Glutamatergic neuron (in vitro differentiated cells): ENCODE measurements at places on chromosomes 16 and 17. TPM values are rescaled to one million over a fixed set of nuclear protein-coding genes. Genes with fewer than 3 reads are reported as not detected.

DNA sequence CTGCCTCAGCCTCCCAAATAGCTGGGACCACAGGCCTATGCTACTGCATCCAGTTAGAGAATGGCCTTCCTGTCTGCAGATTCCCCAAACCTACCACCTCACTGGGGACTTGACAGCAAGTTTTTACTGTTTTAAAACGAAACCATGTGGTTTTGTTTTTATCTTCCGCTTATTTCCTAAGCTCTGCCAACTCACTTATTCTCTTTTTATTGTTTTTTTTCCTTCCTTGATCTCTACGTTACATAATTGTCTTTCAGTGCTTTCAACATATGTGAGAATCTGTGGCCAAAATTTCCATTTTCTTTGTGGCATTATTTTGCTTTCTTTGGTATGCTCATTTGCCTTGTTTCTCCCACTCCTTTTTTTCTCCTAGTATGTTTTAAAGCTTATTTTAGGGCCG, 14.6 kb upstream of the SLC38A7 start:
- H3K27ac ChIP-seq, result no peak overlapping the region
- H3K4me1 ChIP-seq, result no peaks in the 10 kb centered on the region
- H3K4me3 ChIP-seq, result no peak overlapping the region
- peaks cover 3% of the 10 kb centered on the region for H3K27me3 ChIP-seq
- no peak for DNase-seq
- H3K36me3 ChIP-seq, result peaks cover 7% of the 10 kb centered on the region

GRCh38 chr16:4246777-4247459, 5.0 kb upstream of the SRL start:
- H3K27ac ChIP-seq, result no peak overlapping the region
- no peak for DNase-seq
- peaks cover 11% of the 10 kb centered on the region for H3K4me1 ChIP-seq
- no peaks in the 10 kb centered on the region for H3K27me3 ChIP-seq

The CLEC3A gene
- not detected for total RNA-seq

DNA sequence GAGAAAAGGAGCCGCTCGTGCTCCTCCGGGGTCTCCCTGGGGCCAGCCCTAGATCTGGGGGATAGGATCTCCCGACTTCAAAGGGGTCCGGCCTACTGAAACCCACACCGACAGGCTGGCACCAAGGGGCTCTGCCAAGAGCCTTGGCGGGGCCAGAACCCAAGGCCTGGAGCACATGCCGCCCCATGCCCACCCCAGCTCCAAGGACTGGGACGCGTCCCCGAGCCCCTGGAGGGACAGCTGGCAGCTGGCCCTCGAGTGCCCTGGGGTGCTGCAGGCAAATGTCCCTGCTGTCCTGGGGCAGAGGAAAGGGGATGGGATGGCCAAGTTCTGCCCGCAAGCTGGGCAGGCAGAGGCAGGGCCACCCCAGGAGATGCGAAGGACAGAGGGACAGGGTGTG, 31.8 kb upstream of the ZFPM1 start:
- DNase-seq, result no peak
- H3K27me3 ChIP-seq, result peaks cover 7% of the 10 kb centered on the region
- H3K36me3 ChIP-seq, result no peaks in the 10 kb centered on the region

DNA sequence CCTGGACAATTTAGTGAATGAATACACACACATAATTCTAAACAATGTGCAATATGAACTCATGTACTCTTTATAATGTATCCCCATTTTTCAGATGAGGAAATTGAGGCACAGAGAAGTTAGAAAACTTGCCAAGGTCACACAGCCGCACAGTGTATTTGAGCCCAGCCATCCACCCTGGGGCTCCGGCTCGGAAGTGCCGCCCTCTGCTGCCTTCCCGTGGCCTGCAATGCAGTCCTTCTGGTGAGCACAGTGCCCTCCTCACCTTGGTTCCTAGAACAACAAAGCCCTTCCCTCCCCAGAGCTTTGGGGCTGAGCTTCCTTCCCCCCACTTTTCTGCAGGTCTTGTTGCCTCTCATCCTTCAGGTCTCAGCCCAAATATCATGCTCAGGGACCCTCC, 63.7 kb downstream of the C16orf78 start:
- H3K36me3 ChIP-seq, result no peaks in the 10 kb centered on the region
- peaks cover 24% of the 10 kb centered on the region for H3K4me1 ChIP-seq
- no peak overlapping the region for H3K4me3 ChIP-seq
- no peak overlapping the region for H3K27ac ChIP-seq

The CD300E gene
- total RNA-seq, result not detected

DNA sequence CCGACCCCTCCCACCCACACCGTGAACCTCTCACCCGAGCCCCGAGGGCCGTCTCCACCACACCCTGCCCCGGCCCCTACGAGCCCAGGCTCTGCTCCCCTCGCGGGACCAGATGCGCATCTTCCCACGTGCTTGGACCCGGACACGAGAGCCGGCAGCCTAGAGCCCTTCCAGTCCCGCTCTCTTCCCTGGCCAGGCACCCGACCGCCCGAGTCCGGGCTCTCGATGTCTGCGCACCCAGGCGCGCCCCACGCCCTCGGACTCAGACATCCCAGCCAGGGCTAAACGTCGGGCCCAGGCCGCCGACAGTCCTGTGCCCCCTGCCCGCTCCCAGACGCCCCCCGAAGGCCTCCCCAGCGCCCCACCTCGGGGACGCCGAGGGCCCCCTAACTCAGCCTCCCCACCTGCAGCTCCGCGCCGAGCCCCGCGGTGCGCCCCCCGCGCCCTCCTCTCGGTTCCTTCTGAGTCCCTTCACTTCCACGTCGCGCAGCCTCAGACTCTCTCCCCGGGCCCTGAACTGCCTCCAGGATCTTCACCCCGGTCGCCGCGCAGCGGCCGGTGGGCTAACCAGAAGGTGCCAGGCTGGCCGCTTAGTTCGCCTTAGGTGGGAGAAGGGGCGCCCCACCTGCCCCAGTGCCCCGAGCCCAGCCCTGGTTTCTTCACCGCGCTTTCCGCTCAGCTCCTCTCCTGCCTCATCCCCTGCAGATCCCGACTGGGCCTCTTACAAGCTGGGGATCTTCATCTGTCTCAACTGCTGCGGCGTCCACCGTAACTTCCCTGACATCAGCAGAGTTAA, 688 bp downstream of the ADAP2 start:
- DNase-seq, result peak; percentile 24
- no peaks in the 10 kb centered on the region for H3K4me1 ChIP-seq
- H3K4me3 ChIP-seq, result peak overlapping the region; percentile 78
- H3K36me3 ChIP-seq, result no peaks in the 10 kb centered on the region
- peak overlapping the region; percentile 73 for H3K27ac ChIP-seq

- peak; percentile 56 for DNase-seq
- H3K4me1 ChIP-seq, result peaks cover 15% of the 10 kb centered on the region
- H3K27ac ChIP-seq, result no peak overlapping the region
- H3K36me3 ChIP-seq, result peaks cover 9% of the 10 kb centered on the region
- peaks cover 57% of the 10 kb centered on the region for H3K27me3 ChIP-seq
These were observed 27.3 kb downstream of the SRCIN1 start for GRCh38 chr17:38578229-38579082.

DNA sequence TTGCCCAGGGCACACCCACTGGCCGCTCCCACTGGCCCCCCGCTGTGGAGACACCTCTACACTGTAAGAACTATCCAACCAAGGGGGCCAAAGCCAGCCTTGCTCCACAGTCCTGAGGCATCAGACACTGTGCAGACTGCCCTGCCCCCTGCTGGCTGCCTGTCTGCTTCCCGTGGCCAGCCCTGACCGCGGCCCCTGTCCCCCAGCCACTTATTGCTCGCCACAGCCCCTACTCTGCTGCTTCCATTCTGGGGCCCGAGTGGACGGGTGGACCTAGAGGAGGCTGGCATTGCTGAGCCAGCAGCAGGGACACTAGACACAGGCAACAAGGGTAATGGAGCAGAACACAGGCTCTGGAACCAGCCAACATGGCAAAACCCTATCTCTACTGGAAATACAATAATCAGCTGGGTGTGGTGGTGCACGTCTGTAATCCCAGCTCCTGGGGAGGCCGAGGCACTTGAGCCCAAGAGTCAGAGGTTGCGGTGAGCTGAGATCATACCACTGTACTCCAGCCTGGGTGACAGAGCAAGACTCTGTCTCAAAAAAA, 19.7 kb upstream of the LRRC37A3 start:
- H3K27me3 ChIP-seq, result peaks cover 5% of the 10 kb centered on the region
- no peaks in the 10 kb centered on the region for H3K4me1 ChIP-seq
- no peak overlapping the region for H3K4me3 ChIP-seq
- no peak overlapping the region for H3K27ac ChIP-seq

The GRAP gene
- 0.64 TPM for total RNA-seq

GRCh38 chr16:31009894-31010584, 399 bp downstream of the STX1B start:
- peak overlapping the region; percentile 68 for H3K27ac ChIP-seq
- peaks cover 19% of the 10 kb centered on the region for H3K4me1 ChIP-seq
- no peaks in the 10 kb centered on the region for H3K36me3 ChIP-seq
- peaks cover 7% of the 10 kb centered on the region for H3K27me3 ChIP-seq
- peak overlapping the region; percentile 94 for H3K4me3 ChIP-seq

DNA sequence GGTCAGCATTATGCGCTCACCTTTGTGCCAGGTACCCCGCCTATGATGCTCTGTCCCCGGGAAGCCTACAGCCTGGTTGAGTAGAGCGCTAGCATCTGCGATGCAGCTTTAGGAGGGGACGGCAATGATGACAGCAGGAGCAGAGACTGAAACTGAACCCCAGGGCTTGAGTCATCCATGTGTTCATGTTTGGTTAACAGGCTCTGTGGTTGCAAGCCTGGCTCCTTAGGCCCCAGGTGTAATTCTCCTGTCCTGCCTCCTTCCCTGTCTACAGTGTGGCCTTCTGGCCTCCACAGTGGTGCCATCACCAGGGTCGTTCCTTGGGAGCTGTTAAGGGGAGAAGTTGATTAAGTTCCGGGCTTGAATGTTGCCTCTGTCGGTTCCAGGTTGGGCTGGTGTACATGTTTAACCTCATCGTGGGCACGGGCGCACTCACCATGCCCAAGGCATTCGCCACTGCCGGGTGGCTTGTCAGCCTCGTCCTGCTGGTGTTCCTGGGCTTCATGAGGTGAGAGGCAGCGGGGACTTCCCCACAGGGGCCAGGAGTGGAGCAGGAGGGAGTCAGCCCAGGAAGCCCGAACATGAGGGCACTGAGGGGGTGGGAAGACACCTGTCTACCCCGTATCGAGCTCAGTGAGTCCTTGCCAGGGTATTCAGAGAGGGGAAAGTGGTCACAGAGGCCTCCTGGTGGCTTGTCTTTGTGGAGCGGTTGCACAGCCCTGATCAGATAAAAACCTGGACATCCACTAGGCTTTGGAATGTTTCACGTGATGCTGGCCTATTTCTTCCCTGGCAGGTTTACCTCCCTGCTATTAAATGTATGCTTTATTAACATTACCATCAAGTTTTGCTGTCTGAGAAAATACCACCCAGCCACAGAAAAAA, 9.2 kb upstream of the NAT9 start:
- H3K27me3 ChIP-seq, result no peaks in the 10 kb centered on the region
- no peak for DNase-seq
- no peaks in the 10 kb centered on the region for H3K36me3 ChIP-seq
- no peak overlapping the region for H3K27ac ChIP-seq
